ENCODE measurements at places on chromosomes 1 and 21.

DNA sequence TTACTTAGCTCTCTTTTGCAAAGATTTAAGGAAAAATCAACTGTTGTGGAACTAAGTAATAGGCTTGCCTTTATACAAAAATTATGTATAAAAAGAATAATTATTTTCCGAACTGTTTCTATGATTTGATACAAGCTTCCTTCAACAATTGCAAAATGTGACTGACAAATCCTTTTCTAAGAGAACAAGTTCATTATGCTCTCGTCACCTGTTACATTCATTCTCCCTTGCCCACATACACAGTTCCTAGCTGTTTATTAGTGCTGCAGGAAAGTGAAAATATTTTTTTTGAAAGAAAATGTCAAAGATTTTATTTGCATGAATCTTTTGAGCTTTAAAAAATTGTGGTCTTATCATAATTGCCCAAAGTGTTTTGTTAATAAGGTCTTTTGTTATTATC lies 466.2 kb downstream of the USP25 start:
- DNase-seq, result peak; percentile 35

DNA sequence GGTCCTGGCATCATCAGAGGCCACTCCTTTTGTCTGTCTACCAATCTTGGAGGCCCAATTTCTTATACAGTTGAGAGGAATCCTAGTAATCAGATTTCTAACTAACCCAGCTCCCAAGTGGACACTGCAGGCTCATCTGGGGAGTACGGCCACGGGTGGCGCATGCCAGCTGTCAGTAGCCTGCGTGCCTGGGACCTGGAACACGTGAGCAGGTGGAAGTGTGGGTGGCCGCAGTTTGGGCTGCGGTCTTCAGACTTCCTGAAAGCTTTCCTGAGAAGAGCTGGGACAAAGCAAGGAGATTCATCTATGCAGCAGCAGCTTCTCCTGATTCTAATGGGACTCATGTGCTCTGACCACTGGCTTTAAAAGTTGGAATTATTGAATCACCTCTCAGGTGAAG lies 12.4 kb downstream of the ADORA3 start:
- no peak for DNase-seq

DNA sequence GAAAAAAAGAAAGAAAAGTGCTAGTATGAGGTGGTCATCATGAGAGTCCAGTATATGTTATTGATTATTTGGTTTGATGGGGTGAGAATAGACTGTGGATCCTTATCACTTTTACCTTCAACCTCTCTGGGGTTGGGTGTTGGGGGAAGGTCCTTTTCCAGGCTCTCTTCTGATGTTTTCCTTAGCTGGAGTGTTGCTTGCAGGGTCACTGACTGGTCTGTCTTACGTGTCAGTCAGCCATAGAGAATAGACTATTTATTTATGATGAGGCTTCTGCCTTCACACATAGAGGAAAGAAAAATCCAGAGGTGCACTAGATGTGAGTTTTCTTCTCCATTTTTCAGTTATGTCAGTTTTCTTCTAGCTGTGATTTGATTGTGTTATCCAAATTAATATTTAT lies 36.5 kb downstream of the MAP3K21 start:
- no peak for DNase-seq

DNA sequence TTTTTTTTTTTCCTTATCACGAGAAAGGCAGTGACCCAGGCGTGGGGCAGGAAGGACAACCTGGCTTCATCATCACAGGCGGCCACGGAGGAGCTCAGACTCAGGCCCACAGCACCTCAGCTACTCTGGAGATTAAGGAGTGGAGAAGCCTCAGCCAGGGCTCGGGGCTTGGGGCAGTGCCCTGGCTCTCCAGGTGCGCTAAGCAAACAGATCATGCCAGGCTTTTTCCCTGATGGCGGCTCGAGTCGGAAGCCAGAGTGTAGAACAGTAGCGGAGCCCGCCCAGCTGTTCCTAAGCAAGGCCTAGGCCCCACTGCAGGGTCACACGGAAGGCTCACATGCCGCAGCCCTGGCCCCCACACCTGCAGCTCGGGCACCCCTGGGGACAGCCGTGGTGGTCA lies 70.7 kb downstream of the AGPAT3 start:
- no peak for DNase-seq

DNA sequence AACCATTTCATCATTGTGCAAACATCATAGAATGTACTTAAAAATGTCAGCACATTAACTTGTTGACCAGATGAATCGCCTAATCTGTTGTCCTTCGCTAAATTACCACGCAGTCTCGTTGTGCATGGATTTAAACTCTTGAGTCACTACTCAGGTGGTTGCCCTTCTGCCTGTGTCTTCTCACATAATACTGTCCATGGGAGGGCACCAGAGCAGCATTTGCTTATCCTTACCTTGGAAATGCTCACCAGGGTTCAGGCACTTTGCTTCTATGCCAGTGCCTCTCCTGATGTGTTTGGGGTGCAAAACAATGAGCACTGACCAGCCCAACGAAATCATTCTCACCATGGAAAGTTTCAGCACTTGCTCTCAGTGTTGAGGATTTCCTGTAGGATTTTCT lies 559.9 kb downstream of the RWDD3 start:
- no peak for DNase-seq

DNA sequence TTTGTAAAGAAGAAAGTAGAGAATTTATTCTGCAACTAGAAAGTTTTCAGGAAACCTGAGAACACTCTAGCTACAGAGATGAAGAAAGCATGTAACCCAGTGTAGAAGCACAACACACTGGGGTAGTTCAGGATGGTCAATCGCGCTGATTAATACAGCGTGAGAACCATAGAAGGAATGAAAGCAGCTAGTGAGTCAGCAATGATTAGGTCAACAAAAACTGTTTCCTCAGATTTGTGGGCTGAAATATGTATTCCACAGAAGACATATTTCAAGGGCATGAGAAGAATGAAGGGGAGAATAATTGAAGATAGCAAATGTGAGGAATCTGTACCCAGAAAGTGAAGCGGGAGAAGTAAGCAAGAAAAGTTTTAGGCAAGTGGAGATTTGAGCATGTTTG lies 97.8 kb upstream of the ADGRL2 start:
- DNase-seq, result no peak

Measured in globus pallidus (tissue), 1 donor.